Posterior cingulate gyrus (tissue), 11 donors: ENCODE measurements at places on chromosomes 12 and 14.

GRCh38 chr14:78863143-78863542 is 693.0 kb downstream of the NRXN3 start:
- DNase-seq = no peak

DNA sequence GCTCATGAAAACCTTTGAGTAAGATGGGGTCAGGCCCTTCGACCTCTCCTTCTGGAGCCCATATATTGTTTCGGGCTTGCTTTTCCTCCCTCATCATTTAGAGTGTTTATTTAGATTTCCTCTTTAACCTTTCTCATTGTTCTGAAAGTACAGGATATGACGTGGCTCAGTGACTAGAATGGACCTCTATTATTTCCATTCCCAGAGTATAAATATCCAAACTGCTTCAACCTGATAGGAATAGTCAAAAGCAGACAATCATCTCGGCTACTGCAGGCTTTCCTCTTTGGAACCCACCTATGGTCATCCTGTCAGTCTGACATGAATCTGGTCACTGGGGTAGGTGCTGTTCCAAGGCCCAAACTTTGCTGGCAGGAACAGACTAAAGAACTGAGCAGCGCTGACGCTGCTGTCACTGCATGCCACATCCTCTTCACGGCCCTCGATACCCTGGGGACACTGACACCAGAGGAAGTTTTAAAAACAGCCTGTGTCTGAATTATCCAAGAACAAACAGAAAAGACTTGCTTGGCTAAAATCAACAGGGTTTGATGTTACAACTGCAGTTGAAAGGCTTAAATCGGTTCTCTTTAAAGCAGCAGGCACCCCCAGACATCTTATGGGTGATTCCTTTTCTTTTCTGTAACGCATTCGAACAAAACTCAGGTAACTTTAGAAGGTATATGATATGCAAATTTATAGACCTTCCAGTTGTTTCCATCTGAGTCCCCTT is 5.0 kb upstream of the DDX47 start:
- no peak for DNase-seq

- no peak for DNase-seq
Observed at GRCh38 chr14:102926104-102926503, 3.6 kb downstream of the AMN start.

DNA sequence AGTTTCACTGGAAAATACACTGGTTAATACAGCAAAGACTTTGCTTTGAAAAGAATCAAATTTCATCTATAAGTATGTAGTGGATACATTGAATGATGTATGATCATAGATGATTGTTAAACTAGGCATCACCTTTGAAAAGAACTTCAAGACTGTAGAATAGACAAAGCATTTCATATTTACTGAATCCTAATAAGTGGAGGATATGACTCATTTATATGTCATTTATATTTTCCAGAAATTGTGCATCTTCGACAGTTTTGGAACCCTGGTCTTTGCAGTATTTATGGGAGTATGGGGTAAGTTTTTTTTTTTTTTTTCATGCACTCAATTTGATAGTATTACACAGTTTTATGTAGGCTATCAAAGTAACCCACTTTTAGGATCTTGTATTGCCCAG is 161.9 kb downstream of the ANO6 start:
- no peak for DNase-seq

GRCh38 chr12:131592972-131593371 is 117.9 kb upstream of the SFSWAP start:
- DNase-seq = no peak

- DNase-seq = no peak
Observed at GRCh38 chr14:74281069-74281468, 21.7 kb downstream of the ABCD4 start.
